ENCODE measurements at places on chromosomes 6 and 20.

DNA sequence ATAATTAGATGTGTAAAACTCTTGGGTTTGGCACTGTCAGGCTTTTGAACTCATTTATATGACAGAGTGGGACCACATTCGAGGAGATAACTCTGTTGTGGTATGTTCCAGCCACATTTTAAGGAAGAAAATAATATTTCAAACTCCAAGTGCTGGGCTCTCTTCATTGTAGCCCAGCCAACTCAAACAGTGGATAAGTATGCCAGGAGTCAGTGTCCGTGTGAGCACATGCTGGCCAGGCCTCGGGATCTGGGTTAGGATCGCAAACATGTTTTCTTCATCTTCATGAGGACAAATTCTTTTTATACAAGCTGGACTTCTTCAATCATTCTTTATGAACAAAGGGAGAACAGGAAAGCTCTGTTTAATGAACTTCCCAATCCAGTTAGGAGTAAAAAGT lies 497.5 kb downstream of the MAFB start:
- no peak for DNase-seq

DNA sequence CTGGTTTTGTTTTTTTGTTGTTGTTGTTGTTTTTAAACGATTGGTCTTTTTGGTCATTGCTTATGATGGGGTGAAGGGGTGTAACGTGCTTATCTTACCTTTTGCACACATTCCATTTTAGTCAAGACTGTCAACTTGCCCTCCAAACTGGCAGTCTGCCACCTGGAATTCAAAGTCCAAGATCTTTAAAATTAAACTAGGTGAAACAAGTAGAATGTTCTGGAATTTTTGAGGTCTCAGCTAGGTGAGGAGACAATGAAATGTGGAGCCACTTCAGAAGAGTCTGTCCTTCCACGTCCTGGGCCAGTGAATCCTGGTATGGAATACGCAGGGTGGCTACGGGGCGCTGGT lies 344.6 kb downstream of the ZFAND3 start:
- no peak for DNase-seq

DNA sequence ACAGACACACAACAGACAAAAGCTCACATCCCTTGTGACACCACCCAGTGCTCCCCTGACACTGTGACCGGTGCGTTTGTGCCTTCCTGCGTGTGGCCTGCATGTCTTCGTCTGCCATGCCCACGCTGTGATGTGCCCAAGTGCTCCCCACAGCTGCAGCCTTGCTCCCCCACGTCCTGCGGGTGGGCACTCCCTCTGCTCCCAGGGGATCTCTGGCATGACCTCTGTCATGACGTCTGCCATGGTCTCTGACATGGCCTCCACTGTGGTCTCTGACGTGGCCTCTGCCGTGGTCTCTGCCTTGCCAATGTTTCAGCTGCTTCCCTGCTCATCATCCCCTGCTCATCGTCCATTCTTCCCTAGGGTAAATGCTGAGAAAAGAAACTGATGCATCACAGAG lies 200.9 kb downstream of the DLL1 start:
- DNase-seq, result no peak

DNA sequence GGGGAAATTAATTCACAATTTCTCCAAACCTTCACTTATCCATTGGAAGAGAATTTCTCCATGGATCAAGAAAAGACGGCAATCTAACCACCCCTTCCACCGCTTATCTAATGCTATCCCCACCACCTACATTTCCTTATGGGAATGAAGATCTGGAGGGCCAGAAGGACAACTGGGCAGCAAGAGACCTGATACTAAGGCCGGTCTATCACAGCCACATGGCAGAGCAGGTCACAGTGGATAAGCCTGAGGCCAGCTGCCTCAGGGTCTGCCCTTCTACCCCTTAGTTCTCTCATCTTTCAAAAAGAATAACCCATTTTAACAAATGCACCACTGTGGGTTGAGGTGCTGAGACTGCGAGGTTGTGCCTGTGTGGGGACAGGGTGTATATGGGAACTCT lies 37.1 kb downstream of the MAN1A1 start:
- no peak for DNase-seq

- no peak for DNase-seq
Observed at GRCh38 chr6:2658788-2659187, 91.9 kb downstream of the MYLK4 start.
